ENCODE measurements at places on chromosomes 11 and 22. TPM values are rescaled to one million over a fixed set of nuclear protein-coding genes. Genes with fewer than 3 reads are reported as not detected.

Gene OR5B21
- total RNA-seq = not detected

Gene MYRF
- 5.2 TPM for total RNA-seq

Gene CCDC34
- total RNA-seq = 23.7 TPM

Gene LGALS12
- 1.4 TPM for total RNA-seq

Gene KLHL35
- 0.22 TPM for total RNA-seq

Gene SCGB1D2
- not detected for total RNA-seq

Gene NLRP14
- 0.07 TPM for total RNA-seq

Gene BDNF
- 4.8 TPM for total RNA-seq

Gene PHETA2
- total RNA-seq = 7.1 TPM

Gene DNAJB7
- not detected for total RNA-seq

Gene TFIP11
- total RNA-seq = 26.9 TPM

Gene SLC17A6
- total RNA-seq = 0.24 TPM

Gene KLHDC7B
- not detected for total RNA-seq

Gene VWCE
- 13.8 TPM for total RNA-seq

Gene APLNR
- total RNA-seq = 0.53 TPM

Gene ADAMTS15
- 3.7 TPM for total RNA-seq

Gene SERPING1
- total RNA-seq = 50.2 TPM

Gene LIPT2
- total RNA-seq = 9.5 TPM

Gene C11orf97
- not detected for total RNA-seq

Gene TUB
- total RNA-seq = 32.1 TPM

Gene OR4A16
- not detected for total RNA-seq

Gene EMID1
- total RNA-seq = 6.0 TPM

Gene VPREB1
- not detected for total RNA-seq

Gene MRGPRE
- not detected for total RNA-seq

Data from WTC11 (cell line).